Activated CD4-positive, alpha-beta T cell treated with anti-CD3 and anti-CD28 coated beads, Interleukin-2, amount 50 U/mL, for 24 hours (primary cell): ENCODE measurements at places on chromosomes 3 and 15.

GRCh38 chr3:140439527-140439926 is 238.3 kb upstream of the TRIM42 start:
- DNase-seq: no peak

DNA sequence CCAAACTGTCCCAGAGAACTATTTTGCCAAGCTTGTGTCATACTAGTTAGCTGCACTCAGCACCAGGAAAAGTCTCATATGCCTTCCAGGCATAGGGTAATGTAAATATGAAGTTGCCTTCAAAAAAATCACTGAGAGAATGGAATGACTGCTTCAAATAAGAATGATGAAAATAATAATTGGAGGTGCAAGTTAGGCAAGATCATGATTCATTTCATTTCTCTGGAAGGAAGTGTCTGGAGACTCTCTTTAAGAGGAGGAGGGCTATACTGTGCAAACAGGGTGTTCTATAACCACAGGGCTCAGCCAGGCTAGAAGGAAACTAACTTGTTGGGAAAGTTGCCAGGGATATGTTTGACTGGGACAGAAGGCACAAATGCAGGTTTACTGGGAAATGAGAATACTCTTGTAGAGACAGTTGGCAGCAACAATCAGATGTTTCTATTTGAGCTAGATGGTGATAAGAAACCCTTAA is 4.3 kb downstream of the SIDT1 start:
- no peak for DNase-seq

DNA sequence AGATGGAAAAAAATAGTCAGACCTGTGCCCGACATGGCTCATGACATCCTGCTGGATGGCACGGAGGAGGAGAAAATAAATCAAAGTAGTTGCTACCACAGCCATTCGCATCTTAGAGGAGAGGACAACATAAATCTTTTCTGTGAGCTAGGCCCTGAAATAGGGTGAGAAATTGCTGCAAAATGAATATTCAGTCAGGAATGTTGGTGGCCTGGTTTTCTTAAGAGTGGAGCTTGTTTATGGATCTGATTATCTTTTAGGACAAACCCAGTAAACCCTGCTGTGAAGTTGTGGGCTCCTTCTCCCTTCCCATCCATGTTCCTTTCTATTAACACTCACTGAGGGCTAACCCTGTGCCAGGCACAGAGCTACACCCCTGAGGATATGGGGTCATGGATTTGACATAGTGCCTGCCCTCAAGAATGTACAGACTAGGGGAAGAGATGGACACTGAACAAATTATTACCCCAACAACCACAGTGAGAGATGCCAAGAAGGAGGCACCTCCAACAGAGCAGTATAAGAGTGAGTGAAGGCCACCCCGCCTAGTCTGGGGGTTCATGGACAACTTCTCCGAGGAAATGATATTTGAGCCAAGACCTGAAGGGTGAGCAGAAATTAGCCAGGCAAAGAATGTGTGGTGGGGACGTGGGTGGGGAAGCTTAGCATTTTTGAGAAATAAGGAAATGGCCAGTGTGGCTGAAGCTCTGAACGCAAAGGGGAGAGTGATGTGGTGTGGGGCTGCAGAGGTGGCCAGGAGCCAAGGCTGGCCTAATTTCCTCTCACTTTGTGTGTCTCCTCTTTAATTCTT is 68.9 kb upstream of the ARL8B start:
- DNase-seq: no peak

DNA sequence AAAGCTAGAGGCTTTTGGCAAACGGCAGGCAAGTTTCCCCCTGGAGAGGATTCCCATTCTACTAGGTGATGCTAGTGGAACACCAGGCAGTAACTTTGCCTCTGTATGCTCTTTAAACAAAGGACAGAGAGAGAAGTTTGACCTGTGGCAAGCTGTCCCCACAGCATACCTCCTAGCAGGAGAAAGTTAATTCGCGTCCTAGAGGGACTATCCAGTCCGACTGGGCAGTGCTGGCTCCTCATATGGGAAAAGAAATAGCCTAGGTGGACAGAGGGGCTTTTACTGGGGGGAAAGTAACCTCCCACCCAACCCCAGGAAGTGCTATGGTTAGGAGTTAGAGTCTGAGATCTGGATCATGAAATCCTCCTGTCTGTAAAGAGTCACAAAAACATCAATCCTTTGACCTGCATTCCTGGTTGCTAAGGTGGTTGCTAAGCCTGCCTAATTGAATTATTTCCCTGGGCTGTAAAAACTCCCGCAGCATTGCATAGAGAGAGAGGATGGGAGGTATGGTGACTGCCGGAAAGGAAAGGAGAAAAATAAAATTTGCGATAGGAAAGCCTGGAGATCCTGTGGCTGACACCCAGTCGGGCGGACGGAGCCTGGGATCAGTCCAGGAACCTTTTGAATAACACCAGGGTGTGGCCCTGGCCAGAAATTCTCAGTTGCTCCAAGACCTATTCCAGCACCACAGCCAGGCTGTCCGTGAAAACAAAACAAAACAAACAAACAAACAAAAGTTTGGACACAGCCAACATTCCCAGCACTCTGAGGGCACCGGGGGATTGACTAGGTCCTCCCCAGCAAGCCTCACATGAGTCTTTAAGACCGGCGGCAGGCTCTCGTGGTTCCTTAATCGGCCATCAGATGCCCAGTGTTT is 67.7 kb upstream of the ATP11B start:
- no peak for DNase-seq

GRCh38 chr3:152779653-152780052 is 55.3 kb upstream of the P2RY1 start:
- DNase-seq: no peak

DNA sequence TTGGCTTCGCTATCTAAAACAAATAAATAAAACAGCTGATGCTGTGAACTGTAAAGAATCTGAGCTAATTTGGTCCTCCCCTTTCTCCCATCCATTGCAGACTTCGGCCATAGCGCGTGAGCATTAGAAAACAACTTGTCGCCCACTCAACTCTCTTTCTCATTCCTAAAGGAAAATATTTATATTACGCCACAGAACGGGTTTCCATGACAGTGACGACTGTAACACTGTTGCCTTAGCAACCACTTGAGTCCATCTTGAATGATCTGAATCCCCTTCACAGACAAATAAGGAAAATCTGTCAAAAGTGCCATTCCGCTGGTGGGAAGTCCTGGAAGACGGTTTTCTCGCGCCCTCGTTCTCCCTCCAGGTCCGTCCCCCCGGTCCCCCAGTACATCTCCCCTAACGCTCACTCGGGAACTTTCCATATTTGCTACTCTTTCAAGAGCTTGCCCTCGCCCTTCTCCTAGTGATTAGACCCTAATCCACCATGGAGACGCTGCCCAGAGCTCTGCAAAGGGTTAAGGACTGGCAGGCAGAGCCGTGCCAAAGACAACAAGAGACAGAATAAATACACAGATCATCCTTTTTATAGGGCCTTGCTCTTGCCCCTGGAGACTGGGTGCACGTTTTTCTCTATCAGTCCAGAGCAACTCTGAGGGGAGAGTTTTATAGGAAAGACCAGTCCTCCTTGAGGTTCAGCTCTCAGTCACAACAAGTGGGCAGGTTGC is 50.5 kb downstream of the CRYGS start:
- DNase-seq: no peak
